GM06990 (cell line): ENCODE measurements at places on chromosomes 1 and 21.

DNA sequence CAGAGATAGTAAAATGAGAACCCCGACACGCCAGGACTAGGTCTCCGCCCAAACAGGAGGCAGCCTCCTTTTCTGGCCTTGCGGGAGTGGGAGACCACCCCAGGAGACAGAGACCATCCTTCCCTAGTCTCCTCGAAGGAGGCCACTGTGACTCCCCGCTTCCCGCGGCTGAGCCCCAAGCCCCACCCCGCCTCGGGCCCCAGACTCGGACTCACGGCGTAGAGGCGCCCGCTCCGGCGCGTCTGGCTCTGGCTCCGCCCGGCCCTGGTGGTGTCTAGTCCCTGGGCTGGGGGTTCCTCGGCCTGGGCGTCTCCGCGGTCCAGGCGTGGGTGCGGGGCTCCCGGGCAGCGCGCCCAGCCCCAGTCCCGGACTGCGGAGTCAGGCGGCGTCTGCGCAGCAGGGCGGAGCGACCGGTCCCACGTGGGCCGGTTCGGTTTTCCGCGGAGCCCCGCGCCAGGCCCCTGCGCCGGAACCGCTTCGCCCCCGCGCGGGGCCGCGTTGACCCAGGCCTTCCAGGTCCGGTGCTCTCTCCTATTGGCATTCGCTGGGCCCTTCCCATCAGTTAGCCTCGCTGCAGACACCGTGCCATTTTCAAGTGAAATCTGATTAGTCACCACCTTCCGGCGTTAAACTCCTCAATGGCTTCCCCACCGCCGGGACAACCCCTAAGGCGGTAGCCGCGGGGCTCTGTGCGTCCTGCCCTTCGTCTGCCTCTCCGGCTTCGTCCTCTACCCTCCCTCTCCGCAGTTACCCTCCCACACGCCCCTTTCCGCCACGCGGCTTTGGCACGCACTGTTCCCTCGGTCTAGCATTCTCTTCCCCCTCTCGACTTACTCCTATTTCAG is at the start of gene C1orf216:
Gene C1orf216 (minus strand): TSS at position 393 of the 845 bp plus-strand sequence. CDS start 2,563 bp downstream, outside the sequence.
- DNase-seq: peak; percentile 83

DNA sequence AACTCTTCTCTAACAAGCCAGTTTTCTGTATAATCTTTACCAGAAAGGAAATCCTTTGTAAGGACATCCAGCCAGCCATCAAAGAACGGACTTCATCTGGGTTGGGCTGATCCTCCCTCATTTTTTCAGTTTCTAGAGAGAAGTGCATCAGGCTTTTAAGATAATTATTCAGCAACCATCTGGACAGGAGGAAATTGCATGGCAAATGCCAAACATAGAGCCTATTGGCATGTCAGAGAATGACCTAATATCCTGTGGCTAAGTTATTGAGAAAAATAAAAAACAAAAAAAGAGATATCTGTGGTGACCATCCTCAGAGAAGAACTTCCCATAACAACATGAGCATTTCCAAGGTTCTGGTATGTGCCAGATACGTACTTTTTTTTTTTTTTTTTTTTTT is 74.9 kb upstream of the BEND5 start:
- DNase-seq: no peak

GRCh38 chr1:225446981-225447615 is 19.3 kb upstream of the LBR start:
- DNase-seq: no peak

- DNase-seq: no peak
Measured at GRCh38 chr1:5597171-5597850, 394.9 kb downstream of the NPHP4 start.

DNA sequence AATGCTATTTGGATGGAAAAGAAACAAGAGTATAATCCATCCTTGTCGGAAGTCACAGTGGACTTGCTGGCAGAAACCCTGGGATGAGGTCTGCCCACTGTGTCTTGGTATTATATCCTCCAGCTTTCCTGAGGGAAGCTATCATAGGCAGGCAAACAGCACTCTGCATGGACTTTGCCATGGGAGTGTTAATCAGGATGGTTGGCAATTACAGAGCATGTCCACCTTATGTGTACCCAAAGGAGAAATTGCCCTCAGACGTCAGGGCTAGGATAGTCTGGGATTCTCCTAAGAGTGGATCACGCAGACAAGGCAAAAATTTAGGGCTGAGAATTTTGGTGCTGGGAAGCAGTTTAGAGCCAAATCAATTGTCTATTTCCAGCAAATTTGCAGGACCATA is 184.9 kb upstream of the ESRRG start:
- DNase-seq: no peak

DNA sequence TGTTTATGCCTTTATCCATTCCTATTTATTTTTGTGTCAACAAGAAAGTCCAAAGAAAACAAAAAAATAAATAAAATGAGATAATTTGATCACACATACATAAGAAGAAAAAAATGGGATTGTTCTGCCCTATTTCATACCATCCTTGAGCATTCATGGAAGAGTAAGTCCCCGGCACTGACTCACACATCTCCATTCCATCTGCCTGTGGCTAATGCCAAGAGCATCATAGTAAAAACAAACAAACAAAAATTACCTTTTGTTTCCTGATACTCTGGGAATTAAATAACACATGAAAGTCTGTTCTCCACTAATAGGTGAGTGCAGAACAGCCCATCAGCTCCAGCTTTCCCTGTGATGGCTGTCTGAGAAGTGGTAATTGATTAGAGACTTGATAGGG is 48.1 kb upstream of the BACE2 start:
- DNase-seq: no peak

DNA sequence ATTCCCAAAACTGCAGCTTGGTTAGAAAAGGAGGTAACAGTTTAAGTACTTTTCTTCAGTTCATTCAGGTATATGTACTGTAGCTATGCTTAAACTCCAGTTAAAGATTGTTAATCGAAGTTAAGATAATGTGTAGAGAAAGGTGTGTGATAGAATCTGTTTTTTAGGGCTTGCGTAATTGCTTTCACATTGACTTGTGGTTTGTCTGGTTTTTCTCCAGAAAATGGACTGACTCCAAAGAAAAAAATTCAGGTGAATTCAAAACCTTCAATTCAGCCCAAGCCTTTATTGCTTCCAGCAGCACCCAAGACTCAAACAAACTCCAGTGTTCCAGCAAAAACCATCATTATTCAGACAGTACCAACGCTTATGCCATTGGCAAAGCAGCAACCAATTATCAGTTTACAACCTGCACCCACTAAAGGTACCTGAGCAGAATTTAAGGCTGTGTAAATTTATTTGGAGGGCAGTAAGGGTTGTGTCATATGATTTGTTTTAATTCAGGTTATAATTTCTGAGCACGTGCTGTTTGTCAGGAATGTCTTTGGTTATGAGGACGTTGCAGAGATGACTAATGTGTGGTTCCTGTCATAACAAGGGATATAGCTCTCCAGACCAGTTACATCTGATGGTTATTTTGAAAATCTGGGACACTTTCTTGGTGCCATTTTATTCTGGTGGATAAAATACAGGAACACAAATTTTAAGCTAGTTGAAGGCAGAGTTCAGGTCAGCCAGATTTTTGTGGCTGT is 26.0 kb downstream of the ATF6 start:
- DNase-seq: no peak

DNA sequence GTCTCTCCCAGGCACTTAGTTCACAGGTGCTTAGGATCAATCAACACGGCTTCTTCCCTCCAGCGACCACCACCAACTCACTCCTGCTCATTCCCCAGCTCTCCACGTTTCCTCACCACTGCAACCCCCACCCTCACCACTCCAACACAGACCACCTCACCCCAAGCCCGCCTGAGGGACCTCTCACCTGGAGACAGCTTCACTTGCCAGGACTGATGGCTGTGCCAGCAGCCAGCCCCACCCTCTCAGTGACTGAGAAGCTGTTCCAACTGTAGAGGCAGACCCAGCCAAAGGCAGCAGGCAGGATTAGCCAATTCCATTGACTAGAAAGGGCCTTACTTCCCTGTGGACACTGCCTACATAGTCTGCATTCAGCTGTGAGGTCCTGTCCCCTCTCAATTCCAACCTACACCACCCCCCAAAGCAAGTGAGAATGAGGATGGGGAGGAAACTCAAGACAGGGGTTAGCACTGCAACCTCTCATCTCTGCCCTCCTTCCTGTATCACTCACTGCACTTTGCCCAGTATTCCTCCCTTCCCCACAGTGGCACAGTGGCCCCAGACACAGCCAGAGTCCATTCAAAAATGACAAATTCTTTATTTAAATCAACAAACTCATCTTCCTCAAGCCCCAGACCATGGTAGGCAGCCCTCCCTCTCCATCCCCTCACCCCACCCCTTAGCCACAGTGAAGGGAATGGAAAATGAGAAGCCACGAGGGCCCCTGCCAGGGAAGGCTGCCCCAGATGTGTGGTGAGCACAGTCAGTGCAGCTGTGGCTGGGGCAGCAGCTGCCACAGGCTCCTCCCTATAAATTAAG is 7.6 kb downstream of the TAGLN2 start:
- DNase-seq: no peak

- no peak for DNase-seq
Measured at GRCh38 chr1:6600410-6601048, 2.1 kb downstream of the KLHL21 start.

- DNase-seq: no peak
Measured at GRCh38 chr1:30117685-30118084, 605.7 kb downstream of the MATN1 start.

DNA sequence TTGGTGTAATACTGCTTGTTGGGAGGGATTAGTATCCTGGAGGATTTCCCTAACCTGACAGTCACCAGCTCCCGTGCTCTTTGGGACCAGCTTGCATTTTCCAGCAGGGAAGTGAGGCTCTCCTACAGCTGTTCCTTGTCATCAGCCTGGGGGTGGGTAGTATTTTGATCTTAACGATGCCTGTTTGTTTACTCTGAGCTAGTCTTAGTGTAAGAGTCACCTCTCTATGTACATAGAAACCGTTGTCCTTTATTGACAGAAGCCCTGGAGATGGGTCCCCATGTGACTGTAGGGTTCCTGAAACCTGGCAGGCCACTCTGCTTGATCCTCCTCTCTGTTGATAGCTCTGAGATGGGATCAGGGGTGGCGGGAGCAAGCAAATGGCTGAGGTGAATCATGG is 58.0 kb downstream of the ACP6 start:
- DNase-seq: no peak

DNA sequence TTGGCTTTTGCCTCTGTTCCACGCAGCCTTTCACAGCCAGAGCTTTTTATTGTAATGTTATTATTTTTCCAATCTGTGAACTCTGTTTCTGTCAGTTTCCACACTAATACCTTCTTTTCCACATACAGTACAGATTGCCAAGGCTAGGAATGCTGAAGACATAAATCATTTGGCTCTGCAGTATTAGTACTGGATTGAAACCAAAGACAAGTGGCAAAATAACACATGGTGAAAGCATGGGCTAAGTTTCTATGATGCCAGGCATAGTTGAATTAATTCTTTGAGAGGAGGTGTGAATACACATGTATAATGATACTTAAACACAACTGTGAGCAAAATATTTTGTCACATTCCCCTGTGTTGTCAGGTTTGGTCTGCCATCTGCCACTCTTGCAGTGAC is 73.5 kb downstream of the TMEM200B start:
- no peak for DNase-seq

- DNase-seq: no peak
Measured at GRCh38 chr1:85025940-85026339, 22.4 kb downstream of the MCOLN3 start.

DNA sequence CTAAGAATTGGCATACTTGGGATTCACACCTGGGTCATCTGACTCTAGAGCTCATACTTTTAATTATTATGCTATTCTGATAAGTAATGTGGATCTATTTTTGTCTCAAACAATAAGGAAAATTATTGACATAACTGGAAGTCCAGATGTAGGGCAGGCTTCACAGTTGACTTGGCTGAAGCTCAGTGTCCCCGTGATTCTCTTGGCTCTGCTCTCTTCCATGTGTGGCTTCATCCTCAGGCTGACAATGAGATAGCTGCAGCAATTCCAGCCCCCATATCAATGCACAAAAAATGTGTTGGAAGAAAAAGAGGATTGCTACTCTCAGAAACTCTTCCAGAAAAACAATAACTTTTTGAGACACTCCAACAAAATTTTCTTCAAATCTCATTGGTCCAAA is 23.8 kb downstream of the HSD11B1 start:
- DNase-seq: no peak

DNA sequence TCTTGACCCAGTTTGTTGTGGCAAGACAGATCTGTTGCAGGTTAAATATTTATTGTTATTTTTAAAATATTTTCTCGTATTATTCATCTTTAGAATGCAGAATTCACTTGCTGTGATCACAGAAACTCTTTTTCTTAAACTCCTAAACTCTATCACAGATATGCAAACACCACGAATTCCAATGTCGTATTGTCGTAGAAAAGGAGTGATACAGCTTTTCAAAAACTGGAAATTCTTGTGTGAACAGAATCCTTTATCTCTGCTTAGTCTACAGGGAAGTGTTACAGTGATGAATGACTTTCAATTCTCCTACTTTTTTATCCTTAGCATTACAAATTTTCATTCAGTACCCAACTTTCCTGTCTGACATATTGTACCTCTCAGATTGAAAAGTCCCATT is 1329.5 kb upstream of the B3GALT2 start:
- DNase-seq: no peak

GRCh38 chr1:191695865-191696264 is 462.4 kb upstream of the RGS18 start:
- DNase-seq: no peak

- no peak for DNase-seq
Measured at GRCh38 chr1:175564723-175565122, 178.7 kb downstream of the TNR start.

DNA sequence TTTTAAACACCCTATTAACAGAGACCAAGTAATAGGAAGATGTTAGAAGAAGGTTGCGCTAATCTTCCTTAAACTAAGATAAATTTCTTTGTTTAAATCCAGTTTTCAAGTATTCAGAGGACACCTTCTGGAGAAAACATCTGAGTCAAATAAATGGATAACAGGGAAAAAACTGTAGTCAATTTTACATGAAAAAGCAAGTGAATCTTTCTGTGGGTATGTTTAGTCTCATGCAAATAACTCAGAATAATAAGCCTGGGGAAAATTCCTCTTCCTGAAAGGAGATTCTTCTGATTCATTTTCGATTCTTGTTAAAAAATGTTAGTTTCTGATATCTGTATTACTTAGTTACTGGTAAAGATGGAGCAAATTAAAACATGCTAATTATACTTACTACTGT is 145.5 kb downstream of the CTH start:
- DNase-seq: no peak

DNA sequence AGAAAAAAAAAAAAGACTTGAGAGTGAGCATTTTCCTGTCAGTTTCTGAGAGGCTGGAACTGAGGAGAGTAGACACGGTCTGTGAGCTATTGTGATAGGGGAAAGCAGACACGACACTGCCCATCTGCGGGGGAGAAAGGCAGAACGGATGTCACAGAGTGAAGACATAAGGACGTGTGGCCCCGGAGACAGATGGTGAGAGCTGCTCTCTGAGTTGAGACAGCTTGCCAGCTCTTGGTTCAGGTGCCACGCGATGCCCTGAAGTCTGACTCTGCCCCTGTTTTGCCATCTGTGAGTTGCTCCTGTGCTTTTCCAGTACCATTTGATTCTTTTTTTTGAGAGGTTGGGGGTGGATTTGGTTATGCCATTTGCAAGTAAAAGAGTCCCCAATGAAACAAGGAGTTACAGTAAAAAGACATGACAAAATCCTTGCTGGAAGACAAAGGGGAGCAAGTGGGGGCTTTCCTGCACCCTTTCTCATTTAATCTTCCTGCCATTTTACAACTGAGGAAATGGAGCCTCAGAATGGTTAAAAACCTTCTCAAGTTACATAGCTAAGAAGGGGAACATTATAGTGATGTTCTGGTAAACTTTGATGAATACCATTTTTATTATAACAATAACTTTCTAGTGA is 128.9 kb upstream of the DNAH14 start:
- DNase-seq: no peak

GRCh38 chr1:200857804-200858203 is 15.0 kb upstream of the GPR25 start:
- no peak for DNase-seq
